Ascending aorta (tissue), 2 donors: ENCODE measurements at places on chromosomes 6 and 20.

GRCh38 chr20:22307409-22307808, 277.0 kb downstream of the FOXA2 start:
- H3K4me1 ChIP-seq, result no peaks in the 10 kb centered on the region
- no peaks in the 10 kb centered on the region for H3K27me3 ChIP-seq
- no peak overlapping the region for H3K4me3 ChIP-seq
- H3K36me3 ChIP-seq, result no peaks in the 10 kb centered on the region
- DNase-seq, result no peak

DNA sequence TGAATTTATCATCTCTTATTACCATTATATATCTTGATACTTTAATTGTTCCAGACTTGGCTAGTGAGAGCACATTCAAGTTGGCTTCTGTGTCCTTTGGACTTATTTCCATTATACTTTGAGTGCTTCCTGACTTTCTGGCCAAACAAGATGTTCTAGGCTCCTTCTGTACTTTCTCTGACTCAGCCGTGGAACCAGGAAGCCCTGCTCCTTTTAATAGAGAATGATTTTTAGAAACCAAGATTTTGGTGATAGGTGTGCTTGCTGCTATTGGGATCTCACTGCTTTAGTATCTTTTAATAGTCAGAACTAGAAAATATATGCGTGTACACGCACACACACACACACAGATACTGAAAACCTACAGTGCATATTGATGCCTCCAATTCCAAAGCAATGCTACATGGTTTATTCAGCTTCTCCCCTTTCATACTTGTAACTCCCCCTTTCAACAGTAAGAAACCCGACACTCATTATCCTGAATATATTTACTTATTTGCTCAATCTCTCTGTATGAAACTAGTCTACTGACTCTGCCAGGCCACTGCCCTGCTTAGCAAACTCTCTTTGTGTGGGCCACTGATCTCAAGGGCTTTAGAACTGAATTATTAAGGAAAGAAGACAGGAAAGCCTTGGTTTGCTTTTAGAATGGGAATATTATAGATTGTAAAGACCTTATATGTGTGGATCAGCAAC, 42.7 kb upstream of the EZR start:
- no peaks in the 10 kb centered on the region for H3K27me3 ChIP-seq
- no peak overlapping the region for H3K4me3 ChIP-seq
- H3K36me3 ChIP-seq, result no peaks in the 10 kb centered on the region
- no peaks in the 10 kb centered on the region for H3K4me1 ChIP-seq

DNA sequence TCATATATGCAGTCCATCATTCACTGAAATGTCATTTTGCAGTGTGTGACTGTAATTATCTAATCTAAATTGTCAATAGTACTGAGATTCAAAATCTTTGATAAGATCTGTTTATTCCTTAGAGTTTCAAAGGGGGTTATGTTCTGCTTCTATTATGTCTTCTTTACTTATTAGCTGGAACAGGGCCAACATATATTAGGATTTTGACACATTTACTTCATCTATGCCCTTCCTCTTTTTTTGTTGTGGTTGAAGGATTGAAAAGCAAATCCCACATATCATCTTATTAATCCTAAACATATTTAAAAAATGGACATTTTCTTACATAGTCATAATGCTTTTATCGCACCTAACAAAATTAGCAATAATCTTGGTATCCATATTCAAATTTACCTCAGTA, 30.3 kb upstream of the MAS1 start:
- no peaks in the 10 kb centered on the region for H3K36me3 ChIP-seq
- DNase-seq, result no peak
- H3K27me3 ChIP-seq, result no peaks in the 10 kb centered on the region
- H3K27ac ChIP-seq, result no peak overlapping the region
- no peak overlapping the region for H3K4me3 ChIP-seq

DNA sequence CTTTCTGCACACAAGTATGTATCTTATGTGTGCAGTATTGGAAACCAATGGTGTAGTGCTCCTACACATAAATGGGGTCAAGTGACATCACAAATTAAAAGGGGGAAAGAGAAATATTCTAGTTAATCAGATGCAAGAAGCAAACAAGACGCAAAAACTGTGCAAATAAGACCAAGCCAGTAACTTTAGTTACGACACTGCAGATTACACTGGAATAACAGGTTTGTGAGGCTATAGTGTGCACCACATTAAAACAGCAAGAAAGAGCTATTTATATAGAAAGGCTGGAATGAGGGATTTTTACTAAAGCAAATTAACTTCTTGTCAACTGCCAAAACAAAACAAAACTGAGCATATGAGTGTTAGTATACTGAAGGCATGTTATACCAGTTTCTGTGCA, 45.8 kb downstream of the NR2E1 start:
- no peak for DNase-seq
- H3K4me1 ChIP-seq, result no peaks in the 10 kb centered on the region
- H3K36me3 ChIP-seq, result peaks cover 8% of the 10 kb centered on the region
- H3K4me3 ChIP-seq, result no peak overlapping the region
- H3K27ac ChIP-seq, result no peak overlapping the region

GRCh38 chr20:51306521-51307358, 235.8 kb downstream of the NFATC2 start:
- no peak overlapping the region for H3K4me3 ChIP-seq
- no peaks in the 10 kb centered on the region for H3K27me3 ChIP-seq
- H3K27ac ChIP-seq, result no peak overlapping the region
- H3K4me1 ChIP-seq, result no peaks in the 10 kb centered on the region

DNA sequence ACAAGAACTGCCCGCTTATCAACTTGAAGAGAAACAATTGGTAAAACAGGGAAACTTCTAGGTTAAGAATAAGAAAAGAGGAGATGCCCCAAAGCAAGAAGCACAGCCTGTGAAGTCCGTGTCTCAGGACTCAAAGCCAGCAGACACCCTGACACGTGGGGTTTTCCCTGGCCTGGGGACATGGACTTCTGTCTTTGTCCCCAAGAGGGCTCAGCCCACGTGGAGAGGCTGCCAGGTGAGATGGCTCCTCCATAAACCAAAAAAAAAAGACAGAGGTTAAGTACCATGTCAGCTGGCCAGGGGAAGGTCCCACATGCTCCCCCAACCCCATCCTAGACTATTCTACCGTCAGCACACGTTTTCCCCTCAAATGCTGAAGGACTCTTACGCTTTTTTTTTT, 9.9 kb downstream of the SERPINB6 start:
- peak overlapping the region; percentile 45 for H3K27ac ChIP-seq
- no peak overlapping the region for H3K4me3 ChIP-seq
- no peaks in the 10 kb centered on the region for H3K27me3 ChIP-seq
- no peaks in the 10 kb centered on the region for H3K36me3 ChIP-seq

- peaks cover 21% of the 10 kb centered on the region for H3K36me3 ChIP-seq
- H3K4me3 ChIP-seq, result no peak overlapping the region
- no peak for DNase-seq
- no peaks in the 10 kb centered on the region for H3K27me3 ChIP-seq
- H3K27ac ChIP-seq, result no peak overlapping the region
Observed at GRCh38 chr6:25499615-25500235, 152.3 kb upstream of the SCGN start.

DNA sequence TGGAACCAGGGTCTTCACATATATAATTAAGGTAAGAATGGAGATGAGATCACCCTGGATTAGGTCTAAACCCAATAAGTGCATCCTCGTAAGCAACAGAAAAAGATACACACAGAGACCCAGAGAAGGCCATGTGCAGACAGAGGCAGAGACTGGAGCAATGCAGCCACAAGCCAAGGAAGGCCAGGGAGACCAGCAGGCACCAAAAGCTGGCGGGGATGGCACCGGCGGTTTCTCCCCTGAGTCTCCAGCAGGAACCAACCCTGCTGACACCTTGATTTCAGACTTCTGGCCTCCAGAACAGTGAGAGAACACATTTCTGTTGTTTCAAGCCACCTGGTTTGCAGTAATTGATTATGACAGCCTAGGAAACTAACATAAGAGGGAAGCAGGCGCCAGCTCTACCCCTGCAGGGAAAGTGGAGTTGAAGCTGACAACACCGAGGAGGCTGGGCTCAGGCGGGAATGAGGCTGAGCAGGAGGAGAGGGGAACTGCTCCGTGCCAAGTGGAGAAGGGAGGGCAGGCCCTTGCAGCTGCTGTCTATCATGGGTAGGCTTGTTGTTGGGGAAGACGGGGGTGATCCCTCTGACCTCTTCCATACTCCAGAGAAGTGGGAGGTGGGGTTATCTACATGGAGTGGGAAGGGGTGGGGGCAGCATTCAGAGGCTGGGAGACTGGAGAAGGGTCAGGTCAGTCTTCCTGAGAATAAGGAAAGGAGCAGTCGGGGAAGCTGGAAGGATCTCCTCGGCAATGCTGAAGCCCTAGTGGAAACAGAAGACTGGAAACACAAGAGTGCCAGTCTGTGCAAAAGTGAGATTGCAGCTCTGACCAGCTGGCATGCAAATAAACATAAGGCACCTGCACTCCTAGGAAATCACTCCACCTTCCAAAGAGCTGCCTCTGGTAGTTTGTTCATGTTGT, 72.7 kb downstream of the NFATC2 start:
- H3K27me3 ChIP-seq, result no peaks in the 10 kb centered on the region
- H3K36me3 ChIP-seq, result no peaks in the 10 kb centered on the region
- H3K4me1 ChIP-seq, result no peaks in the 10 kb centered on the region
- H3K27ac ChIP-seq, result no peak overlapping the region

- no peaks in the 10 kb centered on the region for H3K36me3 ChIP-seq
- H3K27ac ChIP-seq, result no peak overlapping the region
- no peak overlapping the region for H3K4me3 ChIP-seq
- no peak for DNase-seq
- H3K4me1 ChIP-seq, result peaks cover 56% of the 10 kb centered on the region
- H3K27me3 ChIP-seq, result no peaks in the 10 kb centered on the region
Observed at GRCh38 chr6:36034441-36034840, 6.8 kb downstream of the MAPK14 start.

DNA sequence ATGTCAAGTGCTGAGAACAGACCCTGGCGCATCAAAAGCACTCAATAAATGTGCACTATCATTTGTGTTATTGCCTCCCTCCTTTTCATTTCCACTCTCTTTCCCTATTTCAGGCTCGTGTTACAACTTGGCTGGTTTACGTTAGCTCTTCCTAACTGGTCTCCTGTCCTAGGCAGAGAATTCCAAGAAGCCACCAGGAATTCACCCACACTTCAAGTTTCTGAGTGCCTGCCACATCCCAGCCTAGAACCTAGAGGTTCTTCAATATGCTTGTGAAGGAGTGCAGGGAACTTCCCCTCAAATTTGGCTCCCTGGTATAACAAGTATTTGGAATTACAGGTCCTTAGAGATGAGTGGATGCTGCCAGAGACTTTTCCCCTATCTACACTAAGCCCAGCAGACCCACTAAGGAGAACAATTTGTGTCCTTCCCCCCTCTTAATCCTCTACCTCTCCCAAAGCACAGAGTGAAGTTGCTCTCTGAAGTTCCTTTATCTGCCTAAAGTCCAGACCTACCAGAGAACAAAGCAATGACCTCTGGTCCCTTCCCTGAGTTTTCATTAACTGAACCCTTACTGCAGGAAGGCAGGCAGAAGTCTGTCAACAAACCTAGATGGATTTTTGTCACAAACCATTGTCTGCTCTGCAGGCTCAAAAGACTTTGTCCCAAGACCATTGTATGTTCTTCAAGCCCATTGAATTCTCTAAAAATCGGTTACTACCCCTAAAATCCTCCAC, 201.6 kb upstream of the JARID2 start:
- no peaks in the 10 kb centered on the region for H3K4me1 ChIP-seq
- H3K27ac ChIP-seq, result no peak overlapping the region
- no peaks in the 10 kb centered on the region for H3K27me3 ChIP-seq
- H3K36me3 ChIP-seq, result no peaks in the 10 kb centered on the region
- DNase-seq, result no peak
- no peak overlapping the region for H3K4me3 ChIP-seq

GRCh38 chr6:14458669-14459266, 341.2 kb downstream of the CD83 start:
- no peak overlapping the region for H3K4me3 ChIP-seq
- no peak for DNase-seq
- no peaks in the 10 kb centered on the region for H3K36me3 ChIP-seq

GRCh38 chr6:47264775-47265184, 44.9 kb downstream of the TNFRSF21 start:
- no peak overlapping the region for H3K27ac ChIP-seq
- H3K27me3 ChIP-seq, result no peaks in the 10 kb centered on the region
- H3K4me1 ChIP-seq, result no peaks in the 10 kb centered on the region
- DNase-seq, result no peak
- no peak overlapping the region for H3K4me3 ChIP-seq

GRCh38 chr20:3177746-3178485, 4.6 kb upstream of the LZTS3 start:
- no peaks in the 10 kb centered on the region for H3K27me3 ChIP-seq
- no peak overlapping the region for H3K27ac ChIP-seq
- H3K36me3 ChIP-seq, result no peaks in the 10 kb centered on the region
- H3K4me1 ChIP-seq, result no peaks in the 10 kb centered on the region

DNA sequence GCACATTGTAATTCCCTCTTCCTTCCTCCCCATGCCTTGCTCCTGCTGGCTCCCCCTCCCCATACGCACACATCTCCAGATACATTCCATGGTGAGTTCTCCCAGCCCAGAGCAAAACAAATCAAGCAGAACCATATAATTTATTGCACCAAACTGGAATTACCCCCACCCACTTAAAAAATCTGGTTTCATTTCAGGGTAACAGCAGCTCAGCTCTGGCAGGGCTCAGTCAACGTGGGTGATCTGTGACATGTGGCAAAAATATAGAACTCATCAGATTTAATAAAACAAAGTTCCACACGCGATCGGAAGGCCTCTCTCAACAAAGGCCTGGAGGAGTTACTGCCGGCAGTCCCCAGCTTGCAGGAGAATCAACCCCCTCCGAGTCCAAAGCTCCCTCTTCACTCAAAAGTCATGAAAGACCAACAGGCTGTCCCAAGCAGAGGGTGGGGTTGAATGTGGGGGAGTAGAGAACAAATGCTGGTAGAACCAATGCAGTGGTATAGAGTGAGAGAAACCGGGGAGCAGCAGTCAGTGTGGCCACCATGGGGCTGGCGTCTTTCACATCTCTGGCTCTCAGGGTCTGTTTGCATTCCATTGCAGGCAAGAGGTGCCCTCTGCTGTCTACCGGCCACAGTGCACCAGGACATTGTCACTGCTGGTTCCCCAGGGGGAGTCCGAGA, 323.3 kb upstream of the NT5E start:
- H3K27me3 ChIP-seq, result no peaks in the 10 kb centered on the region
- H3K4me3 ChIP-seq, result no peak overlapping the region
- no peak overlapping the region for H3K27ac ChIP-seq
- peaks cover 2% of the 10 kb centered on the region for H3K4me1 ChIP-seq
- no peaks in the 10 kb centered on the region for H3K36me3 ChIP-seq
- DNase-seq, result no peak

DNA sequence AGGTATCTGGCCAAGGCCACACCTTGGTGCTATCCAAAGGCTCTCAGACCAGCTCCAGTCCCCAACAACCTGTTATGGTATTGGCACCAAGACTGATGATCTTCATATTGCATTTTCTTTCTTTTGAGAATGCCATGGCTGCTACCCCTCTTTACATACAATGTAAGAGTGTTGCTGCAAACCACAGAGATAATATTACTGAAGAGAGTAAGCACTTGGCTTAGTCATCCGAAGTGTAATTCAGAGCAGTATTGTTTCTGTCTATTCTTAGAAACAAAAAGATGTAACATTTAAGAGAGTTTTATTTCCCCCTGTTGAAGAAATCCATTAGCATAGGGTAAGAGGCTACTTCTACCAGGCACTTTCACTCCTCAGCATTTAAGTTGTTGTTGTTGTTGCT, 212.5 kb downstream of the C6orf118 start:
- no peaks in the 10 kb centered on the region for H3K4me1 ChIP-seq
- no peaks in the 10 kb centered on the region for H3K27me3 ChIP-seq
- H3K36me3 ChIP-seq, result no peaks in the 10 kb centered on the region
- no peak for DNase-seq
- no peak overlapping the region for H3K4me3 ChIP-seq

GRCh38 chr6:122653094-122653493, 42.9 kb downstream of the PKIB start:
- DNase-seq, result no peak
- H3K27me3 ChIP-seq, result no peaks in the 10 kb centered on the region
- H3K4me1 ChIP-seq, result no peaks in the 10 kb centered on the region
- no peak overlapping the region for H3K27ac ChIP-seq
- H3K36me3 ChIP-seq, result no peaks in the 10 kb centered on the region
